ENCODE measurements at places on chromosomes 13 and 19.
A peak's percentile ranks its signal among the peaks of the same experiment; 100 is the strongest.

GRCh38 chr13:40069173-40070044, 413.9 kb downstream of the COG6 start:
- DNase-seq, result peak; percentile 59

DNA sequence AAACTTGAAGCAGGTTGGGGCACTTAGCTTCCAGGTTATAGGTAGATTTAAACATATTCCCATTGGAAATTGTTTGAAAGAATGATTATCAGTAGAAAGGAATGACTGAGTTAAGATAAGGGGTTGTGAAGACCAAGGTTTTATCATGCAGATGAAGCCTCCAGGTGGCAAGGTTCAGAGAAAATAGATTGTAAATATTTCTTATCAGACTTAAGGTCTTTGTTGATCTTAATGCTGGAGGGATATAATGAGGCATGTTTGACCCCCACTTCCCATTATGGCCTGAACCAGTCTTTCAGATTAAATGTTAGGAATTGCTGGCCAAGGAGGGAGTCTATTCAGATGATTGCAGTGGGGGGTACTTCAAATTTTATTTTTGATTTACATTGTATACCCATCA, 1486.5 kb upstream of the PRR20A start:
- DNase-seq, result no peak

DNA sequence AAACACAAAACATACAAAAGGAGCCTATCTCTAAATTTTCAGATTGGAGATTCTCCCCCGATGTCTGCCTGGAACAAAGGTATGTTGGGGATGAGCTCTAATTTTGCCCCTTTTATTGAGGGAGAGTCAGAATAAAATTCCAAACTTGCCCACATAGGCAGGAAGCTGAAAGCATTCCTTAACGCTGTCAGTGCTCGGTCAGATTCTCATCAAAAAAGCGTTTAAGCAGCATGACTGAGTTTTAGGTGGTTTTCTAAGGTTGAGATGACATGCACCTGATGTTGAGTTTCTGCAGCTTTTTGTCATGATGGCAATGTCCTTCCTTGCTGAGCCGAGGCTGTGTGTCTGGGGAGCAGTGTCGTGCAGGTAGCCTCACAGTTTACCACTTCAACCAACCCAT, 48.4 kb upstream of the MEDAG start:
- DNase-seq, result no peak

- DNase-seq, result no peak
These were observed 108.8 kb downstream of the NDFIP2 start for GRCh38 chr13:79589603-79590393.

DNA sequence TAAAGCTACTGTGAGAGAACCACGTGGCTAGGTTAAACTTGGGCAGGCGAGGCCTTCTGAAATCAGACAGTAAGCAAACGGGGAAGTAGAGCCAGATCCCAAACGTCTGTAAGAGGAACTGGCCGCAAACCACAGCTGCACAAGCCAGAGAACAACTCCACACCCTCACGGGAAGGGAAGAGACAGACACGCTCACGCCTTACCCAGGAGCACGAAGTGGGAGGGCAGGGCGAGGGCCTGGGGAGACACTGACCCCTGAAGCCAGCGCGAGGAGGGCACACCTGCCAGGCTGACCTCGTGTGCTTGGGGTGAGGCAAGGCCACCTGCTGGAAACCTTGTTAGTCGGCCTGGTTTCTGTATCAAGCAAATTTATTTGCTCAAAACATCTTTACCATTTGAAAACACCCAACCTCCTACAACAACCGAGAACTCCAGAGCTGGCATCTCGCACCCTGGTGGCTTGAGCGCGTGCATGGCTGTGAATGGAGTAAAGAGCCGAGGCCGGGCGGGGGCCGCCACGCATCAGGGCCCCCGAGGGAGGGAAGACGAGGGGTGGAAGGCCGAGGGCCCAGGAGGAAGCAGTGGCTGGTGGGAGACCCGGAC, 7.3 kb downstream of the POLR2E start:
- DNase-seq, result no peak

- no peak for DNase-seq
These were observed 5.9 kb upstream of the MATK start for GRCh38 chr19:3792114-3792513.

DNA sequence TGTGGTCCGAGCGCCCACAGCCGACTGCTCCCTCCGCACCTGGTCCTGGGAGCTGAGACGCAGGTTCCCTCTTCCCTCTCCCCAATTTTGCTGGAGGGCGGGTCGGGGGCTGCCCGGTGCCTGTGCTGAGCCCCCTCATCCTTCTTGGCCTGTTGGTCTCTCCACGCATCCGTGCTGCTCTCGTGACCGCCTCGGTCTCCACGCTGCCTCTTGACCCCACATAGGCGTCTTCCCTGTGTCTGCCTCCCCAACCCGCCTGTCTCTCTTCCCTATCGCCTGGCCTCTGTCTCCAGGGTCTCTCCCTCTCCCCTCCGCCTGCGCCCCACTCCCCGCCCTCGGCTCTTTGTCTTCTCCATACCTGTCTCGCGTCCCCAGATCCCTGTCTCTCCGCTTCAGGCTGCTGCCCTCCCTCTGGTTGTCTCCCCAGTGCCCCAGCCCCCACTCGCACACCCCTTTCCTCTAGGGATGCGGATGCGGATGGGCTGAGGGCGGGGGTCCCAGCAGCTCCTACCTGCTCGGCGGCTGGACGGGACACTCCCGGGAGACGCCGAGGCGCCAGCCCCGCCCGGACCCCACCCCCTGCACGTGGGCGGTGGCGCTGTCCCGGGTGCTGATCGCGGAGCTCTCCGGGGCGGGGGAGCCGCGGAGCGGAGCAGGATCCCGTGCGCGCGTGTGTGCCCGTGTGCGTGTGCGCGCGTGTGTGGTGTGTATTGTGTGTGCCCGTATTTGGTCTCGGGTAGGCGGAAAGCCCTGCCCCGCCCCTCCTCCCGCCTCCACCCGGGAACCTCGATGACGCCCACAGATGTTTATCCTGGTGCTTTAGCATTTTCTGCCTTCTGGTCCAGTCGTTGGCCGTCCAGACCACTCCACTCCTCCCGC, at the start of gene SYT5:
TSS of gene SYT5 (minus strand) at position 684 of the 879 bp plus-strand sequence. CDS start 1,248 bp downstream, outside the sequence.
- no peak for DNase-seq

DNA sequence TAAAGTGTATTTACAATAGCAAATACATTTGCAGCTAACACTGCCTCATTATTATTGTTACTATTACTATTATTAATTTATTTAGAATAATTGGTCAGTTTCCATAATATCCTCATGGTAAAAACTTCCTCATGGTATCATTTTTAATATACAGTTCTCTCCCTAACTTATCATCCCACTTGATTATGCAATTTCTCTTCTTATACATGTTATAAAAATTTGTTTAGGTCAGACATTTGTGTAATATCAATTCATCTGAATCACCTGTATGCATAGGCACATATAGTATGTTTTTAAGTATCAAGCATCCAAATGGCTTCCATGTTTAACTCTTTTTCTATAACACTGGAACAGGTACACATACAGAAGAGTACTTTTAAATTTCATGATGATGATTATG, 210.8 kb upstream of the STARD13 start:
- no peak for DNase-seq

DNA sequence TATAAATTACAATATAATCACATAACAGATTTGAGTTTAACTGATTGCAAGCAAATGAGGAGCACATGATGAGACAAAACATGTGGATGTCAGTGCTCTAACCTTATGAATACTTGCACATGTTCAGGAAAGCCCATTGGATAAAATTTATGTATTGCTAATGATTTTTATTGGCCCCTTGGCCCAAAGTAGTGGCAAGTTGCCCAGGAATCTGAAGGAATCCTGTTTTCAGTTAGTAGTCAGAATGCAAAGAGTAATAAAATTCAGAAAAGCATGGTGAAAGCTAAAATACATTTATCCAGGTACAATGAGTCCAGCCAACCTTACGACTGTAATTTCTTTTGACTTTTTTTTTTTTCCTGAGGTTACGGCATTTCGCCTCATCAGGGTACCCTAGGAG, 1539.4 kb downstream of the EFNB2 start:
- DNase-seq, result no peak

DNA sequence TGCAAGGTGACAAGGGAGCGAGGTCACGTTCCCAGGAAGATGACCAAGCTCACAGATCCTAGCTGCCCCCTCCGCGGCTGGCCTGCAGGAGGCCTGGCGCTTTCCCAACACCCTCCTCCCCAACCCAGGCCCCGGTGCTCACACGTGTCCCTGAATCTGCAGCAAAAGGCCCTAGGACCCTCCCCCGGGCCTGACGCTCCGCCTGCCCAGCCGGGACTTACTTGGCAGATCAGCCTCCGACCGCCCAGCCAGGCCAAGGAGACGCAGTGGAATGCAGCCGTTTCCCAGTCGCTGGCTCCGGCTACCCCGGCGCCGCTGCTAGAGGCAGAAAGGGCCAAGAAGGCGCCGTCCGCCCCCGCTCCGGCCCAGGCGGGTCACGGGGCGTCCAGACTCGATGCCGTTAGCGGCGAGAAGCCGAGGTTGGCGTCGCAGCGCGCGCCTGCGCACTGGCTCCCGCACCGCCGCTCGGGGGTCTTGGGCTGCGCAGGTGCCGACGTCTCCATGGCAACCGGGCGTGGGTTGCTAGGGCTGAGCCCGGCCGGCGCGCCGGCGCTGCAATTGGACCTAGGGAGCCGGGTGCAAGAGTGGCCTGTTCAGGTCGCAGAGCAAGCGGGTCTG, at the start of gene PNMA8A:
TSS of gene PNMA8A (minus strand) at position 448 of the 618 bp plus-strand sequence. CDS start 528 bp downstream, outside the sequence.
- no peak for DNase-seq

- DNase-seq, result no peak
These were observed 151.5 kb downstream of the NHLRC3 start for GRCh38 chr13:39189778-39190177.

DNA sequence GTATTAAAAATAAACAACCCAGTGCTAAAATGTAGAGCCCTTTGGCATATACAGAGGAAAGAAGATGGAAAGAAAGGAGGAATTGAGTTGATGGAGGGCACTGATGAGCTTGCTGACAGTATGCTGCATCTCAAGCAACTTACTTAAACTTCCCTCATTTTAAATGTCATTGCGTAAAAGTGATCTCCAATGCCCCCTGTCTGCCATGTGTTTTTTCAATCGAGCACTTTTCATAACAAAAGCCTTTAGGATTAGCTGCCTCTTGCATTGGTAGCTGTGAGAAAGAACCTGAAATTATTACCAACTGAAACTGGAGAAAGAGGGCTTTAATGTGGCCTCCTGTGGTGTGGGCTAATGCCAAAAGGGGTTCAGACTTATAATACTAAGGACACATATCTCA, 541.6 kb downstream of the SUCLA2 start:
- DNase-seq, result no peak

GRCh38 chr13:28373810-28374209, 121.1 kb downstream of the FLT1 start:
- no peak for DNase-seq

DNA sequence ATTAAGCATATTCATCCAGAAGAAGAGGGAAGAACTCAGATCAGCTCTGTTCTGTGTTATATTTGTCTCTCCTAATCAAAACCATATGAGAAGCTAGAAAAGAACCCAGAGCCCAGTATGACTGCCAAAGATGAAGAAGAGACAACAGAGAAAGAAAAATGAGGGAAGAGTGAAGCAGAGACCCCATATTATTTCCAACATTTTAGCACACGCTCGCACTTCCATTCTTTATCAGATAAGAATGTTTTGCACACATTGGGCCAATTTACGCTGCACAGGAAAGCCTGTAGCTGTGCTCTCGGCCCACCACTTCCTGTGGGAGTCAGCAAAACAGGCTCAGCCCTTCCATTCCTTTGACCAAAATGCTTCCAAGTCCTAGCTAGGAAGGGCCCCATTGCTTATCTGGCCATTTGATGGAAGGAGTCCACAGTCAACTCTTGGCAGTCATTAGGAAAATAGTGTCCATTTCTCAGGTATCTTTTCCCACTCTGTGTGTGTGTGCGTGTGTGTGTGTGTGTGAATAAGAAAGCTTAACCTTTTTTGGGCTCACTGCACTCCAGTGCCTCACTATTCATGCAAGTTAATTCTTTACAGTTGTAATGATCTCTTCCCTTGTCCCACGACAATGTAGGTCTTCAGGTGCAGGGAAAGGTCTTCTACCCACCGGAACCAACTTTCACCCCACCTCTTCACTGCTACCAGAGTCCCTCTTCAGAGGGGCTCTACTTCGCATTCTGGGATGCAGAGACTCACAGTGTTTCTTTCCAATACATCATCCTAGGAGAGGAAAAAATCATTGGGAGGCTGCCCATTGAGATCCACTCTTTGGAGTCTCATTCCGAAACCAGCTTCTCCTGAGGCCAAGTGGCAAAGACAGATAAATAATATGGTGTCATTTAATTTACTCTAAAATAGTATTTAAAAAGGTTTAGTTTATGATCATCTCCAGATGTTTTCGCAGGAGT, 237.5 kb downstream of the COG6 start:
- DNase-seq, result no peak

DNA sequence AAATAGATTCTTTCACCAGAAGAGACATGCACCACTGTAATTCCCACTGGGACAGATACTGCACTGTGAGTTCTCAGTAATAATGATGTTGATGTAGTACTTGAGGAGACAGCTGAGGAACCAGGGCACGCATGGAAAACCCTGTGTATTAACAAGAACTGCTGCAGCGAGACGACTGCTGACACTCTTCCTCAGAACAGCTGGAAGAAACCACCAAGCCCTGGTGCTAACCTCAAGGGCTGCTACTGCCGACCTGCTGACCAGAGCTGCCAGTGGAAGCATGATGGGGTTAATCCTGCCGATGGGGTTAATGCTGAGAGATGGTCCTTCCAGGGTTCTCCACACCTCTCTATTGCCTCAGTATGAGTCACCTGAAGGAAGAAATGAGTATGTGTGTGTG, 45.6 kb downstream of the EDNRB start:
- no peak for DNase-seq

- DNase-seq, result no peak
These were observed 10.6 kb downstream of the FPR2 start for GRCh38 chr19:51771376-51772130.

DNA sequence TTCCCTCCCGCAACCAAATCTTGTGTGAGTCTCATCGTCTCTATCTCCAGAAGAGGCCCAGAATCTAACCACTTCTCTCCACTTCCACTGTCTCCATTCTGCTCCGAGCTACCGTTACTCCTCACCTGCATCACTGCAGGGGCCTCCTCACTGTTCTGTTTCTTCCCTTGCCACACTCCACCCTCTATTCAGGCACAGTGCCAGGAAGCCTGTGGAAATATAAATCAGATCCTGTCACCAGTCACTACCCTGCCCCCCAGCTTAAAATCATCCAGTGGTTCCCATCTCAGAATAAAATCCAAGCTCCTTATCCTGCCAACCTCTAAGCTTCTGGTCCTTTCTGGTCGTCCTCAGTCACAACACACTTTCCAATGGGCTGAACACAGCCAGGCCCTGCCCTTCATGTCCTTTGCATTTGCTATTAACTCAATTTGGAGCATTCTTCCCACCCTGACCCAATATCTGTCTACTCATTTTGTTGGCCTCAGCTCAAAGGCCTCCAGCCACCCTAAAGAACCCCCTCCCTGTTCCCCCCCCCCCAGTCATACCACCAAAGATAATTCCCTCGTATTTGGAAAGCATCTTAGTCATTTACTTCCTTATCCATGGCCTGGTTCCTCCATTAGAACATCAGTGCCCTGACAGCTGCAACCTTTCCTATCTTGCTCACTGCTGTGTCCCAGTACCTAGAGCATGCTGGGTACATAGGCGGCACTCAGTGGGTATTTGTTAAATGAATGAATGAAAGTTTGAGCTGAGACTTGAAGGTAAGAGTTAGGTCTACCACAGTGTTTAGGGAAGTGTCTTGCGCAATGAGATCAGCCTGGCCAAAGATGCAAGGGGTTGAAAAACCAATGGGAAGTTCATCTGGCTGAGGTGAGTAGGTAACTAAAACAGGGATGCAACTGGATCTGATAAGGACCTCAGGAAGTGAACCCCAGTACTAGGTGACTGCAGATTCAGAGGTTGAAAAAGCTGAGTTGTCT, 24.4 kb downstream of the ZNF175 start:
- no peak for DNase-seq

Data from stimulated activated CD4-positive, alpha-beta T cell treated with anti-CD3 and anti-CD28 coated beads, Interleukin-15, amount 100 ng/mL, for 48 hours (primary cell).